NCI-H226 (cell line): ENCODE measurements at places on chromosomes 2 and 18.
A peak's percentile ranks its signal among the peaks of the same experiment; 100 is the strongest.

DNA sequence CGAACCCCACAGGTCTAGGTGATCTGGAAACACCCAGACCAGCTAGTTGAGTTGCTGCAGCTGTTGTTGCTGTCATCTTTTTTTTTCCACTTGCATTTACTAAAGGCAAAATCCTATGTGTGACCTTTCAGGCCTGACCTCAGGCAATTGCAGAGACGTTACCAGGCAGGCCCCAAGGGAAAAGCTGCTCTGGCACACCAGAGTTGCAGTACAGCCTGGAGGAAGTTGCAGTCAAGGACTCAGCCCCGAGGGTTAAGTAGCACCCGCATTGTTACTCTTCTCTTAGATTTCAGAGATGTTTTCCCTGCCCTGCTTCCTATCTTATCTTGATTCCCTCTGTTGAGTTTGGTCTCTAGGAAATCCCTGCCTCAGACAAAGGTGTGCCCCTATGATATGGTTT lies 45.2 kb upstream of the SMAD2 start:
- no peak for DNase-seq

DNA sequence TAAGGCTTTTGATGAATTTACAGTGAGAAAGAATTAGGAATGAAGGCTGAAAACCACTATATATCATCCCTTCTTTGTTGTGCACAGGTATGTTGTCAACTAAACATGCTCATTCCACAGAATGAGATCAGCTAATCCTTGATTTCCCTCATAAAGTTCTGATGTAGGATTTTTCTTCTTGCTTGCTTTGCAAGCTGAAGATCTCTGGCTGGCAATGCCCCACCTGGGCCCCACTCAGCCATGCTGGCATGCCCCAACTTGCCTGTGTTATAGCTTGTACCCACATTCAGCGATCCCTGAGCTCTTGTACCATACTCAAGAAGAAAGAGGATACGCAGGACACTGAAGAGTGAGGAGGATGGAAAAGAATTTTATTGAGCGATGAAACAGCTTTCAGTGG lies 18.0 kb upstream of the SERPINB11 start:
- DNase-seq, result no peak

DNA sequence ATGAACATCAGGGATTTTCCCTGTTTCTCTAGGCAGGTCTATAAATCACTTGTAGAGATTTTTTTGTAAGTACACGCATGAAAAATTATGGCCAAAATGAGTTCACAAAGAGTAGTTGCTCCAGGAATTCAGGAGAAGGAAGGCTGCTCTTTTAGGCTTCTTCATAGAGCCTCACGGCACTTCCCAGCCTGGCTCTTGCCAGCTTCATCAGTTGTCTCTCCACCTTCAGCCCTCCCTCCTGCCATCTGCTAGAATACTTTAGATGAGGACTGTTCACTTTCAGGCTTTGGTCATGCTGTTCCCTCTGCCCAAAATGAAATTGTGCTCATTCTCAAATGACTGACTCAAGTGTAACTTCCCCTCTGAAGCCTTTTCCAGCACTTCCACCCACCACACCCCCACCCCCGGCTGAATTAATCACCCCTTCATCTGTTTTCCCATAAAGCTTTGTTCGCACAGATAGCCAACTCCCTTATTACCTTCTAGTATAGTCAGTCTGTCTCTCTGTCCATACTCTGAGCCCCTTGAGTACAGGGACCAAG lies 1.8 kb upstream of the ABCA12 start:
- DNase-seq, result no peak

- no peak for DNase-seq
Measured at GRCh38 chr18:74775239-74775638, 177.6 kb downstream of the ZNF407 start.

DNA sequence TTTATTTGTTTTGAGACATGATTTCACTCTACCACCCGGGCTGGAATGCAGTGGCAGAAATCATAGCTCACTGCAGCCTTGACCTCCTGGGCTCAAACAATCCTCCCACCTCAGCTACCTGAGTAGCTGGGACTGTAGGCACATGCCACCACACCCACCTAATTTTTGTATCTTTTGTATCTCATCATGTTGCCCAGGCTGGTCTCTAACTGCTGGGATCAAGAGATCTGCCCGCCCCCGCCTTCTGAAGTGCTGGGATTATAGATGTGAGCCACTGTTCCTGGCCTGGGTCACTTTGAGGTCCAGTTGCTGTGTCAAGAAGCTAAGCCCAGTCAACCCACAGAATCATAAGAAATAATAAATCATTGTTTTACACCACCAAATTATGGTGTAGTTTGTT lies 38.4 kb downstream of the TSN start:
- no peak for DNase-seq

- DNase-seq, result no peak
Measured at GRCh38 chr2:235031686-235032373, 80.0 kb downstream of the SH3BP4 start.

- DNase-seq, result no peak
Measured at GRCh38 chr2:16442971-16443370, 222.7 kb downstream of the CYRIA start.

DNA sequence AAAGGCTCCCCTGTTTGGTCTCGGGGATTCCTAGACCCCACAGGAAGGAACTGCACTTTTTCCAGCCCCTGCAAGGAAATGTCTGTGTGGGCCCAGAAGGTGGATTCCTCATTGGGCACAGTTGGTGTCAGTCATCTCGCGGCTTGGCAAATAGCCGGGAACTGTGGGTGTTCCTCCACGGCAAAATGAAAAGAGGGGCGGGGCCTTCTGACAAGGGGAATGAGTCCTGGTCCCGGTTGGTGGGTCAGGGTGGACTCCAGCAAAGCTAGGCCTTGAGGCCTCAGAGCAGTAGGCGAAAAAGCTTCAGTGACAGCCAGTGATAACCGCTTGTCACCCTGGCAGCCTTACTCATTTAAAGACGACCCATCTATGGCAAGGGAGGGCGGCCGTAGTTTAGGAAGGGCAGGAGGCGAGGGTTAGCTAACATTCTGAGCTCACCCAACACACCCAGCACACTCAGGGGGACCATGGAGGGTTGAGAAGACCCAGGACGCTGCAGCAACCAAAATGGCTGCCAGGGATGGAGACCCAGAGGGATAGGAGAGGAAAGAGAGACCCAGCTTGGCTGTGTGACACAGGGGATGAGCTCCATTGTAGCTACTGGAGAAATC lies 16.5 kb downstream of the SLC4A3 start:
- DNase-seq, result no peak

GRCh38 chr2:129885735-129886134 lies 93.7 kb upstream of the RAB6C start:
- DNase-seq, result no peak

DNA sequence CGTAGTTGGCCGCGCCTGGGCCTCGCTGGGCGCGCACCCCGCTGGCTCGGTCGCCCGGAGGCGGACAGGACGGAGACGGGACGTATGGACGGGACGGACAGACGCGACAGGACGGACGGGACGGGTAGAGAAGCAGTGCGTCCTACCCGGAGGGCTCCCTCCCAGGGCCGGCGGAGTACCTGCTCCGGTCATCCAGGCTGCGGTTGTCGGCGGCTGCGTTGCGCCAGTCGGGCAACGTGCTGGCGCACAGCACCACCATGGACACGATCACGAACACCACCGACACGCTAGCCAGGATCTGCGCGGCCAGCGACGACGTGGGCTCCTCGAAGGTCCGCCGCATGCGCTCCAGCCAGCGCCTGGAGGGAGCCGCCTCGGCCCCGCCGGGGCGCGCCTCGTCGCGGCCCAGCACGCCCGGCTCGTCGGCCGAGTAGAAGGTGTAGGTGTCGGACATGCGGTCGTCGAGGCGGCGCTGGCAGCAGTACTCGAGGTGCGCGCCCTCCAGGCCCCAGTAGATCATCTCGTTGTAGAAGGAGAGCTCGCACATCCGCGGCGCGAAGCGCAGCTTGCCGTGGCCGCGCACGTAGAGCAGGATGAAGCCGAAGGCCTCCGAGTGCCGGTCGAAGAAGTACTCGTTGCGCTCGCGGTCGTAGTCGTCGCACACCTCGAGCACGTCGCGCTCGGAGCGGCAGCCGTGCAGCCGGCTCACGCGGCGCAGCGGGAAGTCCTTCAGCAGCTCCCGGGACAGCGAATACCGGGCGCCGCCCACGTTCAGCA lies 903 bp downstream of the KCNG3 start:
- no peak for DNase-seq

- DNase-seq, result no peak
Measured at GRCh38 chr2:15122915-15123314, 438.2 kb downstream of the NBAS start.

GRCh38 chr18:77077941-77078689 lies 54.5 kb downstream of the MBP start:
- DNase-seq, result no peak

GRCh38 chr2:75333646-75334045 lies 134.3 kb upstream of the TACR1 start:
- DNase-seq, result no peak

DNA sequence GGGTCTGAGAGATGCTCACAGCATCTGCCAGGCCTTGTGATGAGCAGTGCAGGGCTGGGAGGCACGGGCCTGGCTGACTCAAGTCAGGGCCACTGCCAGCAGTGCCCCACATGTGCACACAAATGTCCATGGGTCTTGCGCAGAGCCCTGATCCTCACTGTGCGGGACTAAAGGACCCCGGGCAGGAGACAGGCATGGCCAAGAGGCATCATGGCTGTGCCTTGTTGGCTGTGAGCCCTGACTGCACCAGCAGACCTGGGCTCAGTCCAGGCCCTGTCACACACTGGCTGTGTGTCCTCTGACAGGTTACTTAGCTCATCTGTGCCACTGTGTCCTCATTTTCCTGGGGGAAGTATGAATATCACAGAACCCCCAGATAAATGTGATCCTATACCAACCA lies 4.0 kb downstream of the KCNIP3 start:
- no peak for DNase-seq

GRCh38 chr2:241208058-241208457 lies 19.6 kb downstream of the ANO7 start:
- no peak for DNase-seq

DNA sequence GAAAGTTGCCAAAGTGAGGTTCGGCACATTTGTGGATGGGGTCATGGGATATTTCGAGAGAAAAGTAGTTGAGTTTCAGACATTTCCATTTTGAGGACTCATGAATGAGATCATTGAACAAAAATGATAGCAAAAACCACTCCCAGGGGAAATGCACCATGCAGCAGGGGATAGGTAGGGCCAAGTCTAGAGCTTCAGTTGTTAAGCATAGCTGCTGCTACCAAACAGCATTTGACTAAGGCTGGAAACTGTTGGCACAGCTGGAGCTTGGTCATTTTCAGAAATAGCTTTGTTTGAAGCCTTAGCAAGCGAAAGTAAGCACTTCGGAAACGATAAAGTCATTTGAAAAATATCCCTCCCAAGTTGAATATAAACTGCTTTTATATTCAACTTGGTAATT lies 431.8 kb downstream of the SOCS6 start:
- no peak for DNase-seq

DNA sequence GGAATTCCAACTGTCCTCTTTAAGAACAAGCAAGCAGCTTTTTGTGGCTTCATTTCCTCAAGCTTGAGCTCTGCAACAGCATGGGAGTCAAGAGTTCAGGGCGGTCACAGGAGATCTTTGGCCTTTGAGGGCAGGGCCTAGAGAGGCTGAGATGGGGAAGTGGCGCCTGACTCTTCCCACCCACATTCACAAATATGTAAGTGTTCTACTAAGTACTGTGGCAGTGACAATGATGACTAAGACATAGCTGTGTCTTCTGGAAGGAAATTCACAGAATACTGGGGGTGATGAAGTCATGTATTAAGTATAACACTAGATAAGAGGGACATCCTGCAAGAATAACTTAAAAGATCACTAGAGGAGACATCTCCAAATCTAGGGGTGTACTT lies 15.0 kb downstream of the RND3 start:
- peak; percentile 88 for DNase-seq

DNA sequence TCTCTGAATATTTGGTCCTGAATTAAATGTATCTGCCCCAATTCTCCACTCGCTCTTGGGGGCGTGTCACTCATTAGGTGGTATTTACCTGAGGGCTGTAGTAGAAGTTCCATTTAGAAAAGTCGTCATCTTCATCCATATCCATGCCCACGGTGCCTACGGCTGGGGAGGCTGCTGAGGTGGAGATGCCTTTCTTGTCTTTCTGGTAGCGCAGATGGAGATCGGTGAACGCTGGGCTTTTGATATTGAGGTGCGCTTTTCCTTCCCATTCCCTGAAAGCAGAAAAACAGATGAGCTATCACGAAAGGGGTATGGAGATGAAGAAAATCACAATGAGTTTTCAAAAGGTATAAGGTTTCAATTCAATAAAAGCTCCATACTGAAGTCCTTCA lies 39.7 kb downstream of the APOB start:
- no peak for DNase-seq

- no peak for DNase-seq
Measured at GRCh38 chr2:198698230-198698629, 759.5 kb downstream of the SATB2 start.

DNA sequence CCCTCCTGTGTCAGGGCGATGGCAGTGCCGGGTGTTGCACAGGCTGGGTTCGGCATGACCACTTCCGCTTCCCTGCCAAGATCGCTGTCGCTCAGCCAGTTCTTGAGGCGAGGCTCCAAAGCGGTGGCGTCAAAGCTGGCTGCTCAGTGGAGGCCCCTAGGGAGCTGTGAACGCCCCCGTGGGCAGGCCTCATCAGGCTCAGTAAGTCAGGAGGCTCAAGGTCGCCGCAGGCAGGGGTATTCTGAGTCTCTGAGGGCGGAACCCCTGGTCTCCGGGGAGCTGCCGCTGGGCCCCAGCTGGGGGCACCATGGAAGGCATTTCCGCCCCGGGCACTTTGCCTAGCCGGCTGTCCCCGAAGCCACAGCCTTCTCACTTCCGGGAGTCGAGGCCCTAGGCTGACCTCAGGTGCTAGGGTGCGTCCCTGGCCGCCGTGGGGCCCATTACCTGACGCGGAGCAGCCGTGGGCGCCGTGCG lies 210.4 kb downstream of the SOCS6 start:
- no peak for DNase-seq

DNA sequence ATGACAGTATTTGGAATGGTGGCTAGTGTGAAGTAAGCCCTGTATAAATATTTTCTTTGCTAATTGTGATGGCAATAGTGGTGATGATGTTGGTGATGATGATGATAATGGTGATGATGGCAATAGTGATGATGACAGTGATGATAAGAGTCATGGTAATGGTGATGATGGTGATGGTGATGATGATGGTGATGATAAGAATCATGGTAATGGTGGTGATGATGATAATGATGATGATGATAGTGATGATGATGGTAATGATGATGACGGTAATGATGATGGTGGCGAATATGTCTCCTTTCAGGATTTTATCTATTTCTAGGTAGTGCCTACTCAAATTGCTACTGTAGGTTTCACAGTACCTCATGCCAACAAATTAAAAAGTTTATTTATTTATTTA lies 205.4 kb downstream of the GALR1 start:
- no peak for DNase-seq

- DNase-seq, result no peak
Measured at GRCh38 chr2:12071318-12071717, 324.9 kb downstream of the LPIN1 start.

- DNase-seq, result no peak
Measured at GRCh38 chr2:163990541-163990940, 254.7 kb upstream of the FIGN start.

- DNase-seq, result peak; percentile 30
Measured at GRCh38 chr2:68811364-68811763, 59.8 kb downstream of the BMP10 start.

- DNase-seq, result no peak
Measured at GRCh38 chr2:181223234-181223633, 234.0 kb upstream of the ITGA4 start.
